ENCODE measurements at places on chromosomes 1 and 21. TPM values are rescaled to one million over a fixed set of nuclear protein-coding genes. Genes with fewer than 3 reads are reported as not detected.

Gene PALMD
- total RNA-seq: 2.6 TPM

Gene SPATA21
- not detected for total RNA-seq

Gene GPA33
- total RNA-seq: not detected

Gene ARHGAP29
- 56.6 TPM for total RNA-seq

Gene DRAXIN
- 0.72 TPM for total RNA-seq

Gene CRB1
- 0.46 TPM for total RNA-seq

Gene GOLPH3L
- 9.9 TPM for total RNA-seq

Gene SON
- 192 TPM for total RNA-seq

Gene CCDC30
- total RNA-seq: 1.4 TPM

Gene OVAAL
- not detected for total RNA-seq

Gene KIF26B
- 27.0 TPM for total RNA-seq

Gene KCNE2
- not detected for total RNA-seq

Gene PDPN
- total RNA-seq: 1.1 TPM

Gene SPRR2G
- total RNA-seq: not detected

Gene RGS4
- 809 TPM for total RNA-seq

Gene PGLYRP4
- not detected for total RNA-seq

Gene CLEC20A
- not detected for total RNA-seq

Gene TM2D1
- total RNA-seq: 66.8 TPM

Gene RTCA
- total RNA-seq: 40.3 TPM

Gene SLC16A4
- total RNA-seq: 45.7 TPM

Gene KDF1
- total RNA-seq: not detected

Gene NTNG1
- total RNA-seq: 6.4 TPM

Gene HES3
- total RNA-seq: not detected

Gene CDKN2C
- 4.3 TPM for total RNA-seq

Gene DISC1
- 5.5 TPM for total RNA-seq

Gene PTCH2
- total RNA-seq: 0.33 TPM

Gene ATP1A4
- total RNA-seq: not detected
